ENCODE measurements at places on chromosomes 12 and 14. TPM values are rescaled to one million over a fixed set of nuclear protein-coding genes. Genes with fewer than 3 reads are reported as not detected.

Gene DPPA3
- total RNA-seq = not detected

Gene DDX54
- 45.2 TPM for total RNA-seq

Gene ZBTB42
- total RNA-seq = 5.7 TPM

Gene PRB4
- not detected for total RNA-seq

Gene BIN2
- total RNA-seq = not detected

Gene DBX2
- total RNA-seq = 0.12 TPM

Gene MRPL52
- total RNA-seq = 19.7 TPM

Gene FBLN5
- total RNA-seq = 215 TPM

Gene MANSC4
- not detected for total RNA-seq

Gene TMTC2
- total RNA-seq = 20.5 TPM

Gene KCNJ8
- total RNA-seq = 2.3 TPM

Gene CFAP251
- 4.0 TPM for total RNA-seq

Gene MAP3K9
- total RNA-seq = 1.7 TPM

Gene MYO1H
- total RNA-seq = not detected
